Iris pigment epithelial cell (primary cell): ENCODE measurements at places on chromosomes 13 and 19.

DNA sequence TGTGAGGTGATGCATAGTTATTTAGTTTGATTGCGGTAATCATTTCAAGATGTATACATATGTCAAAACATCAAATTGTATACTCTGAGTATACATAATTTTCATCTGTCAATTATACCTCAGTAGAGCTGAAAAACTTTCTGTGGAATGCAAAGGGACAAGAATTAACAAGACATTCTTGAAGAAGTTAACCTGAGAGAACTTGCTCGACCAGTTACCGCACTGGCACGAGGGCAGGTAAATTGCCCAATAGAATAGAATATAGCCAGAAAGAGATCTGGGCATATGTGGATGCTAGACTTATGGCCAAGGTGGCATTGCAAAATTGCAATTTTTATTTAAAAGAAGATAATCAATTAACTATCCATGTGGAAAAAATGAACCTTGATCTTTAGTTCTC is 42.3 kb upstream of the GJB6 start:
- DNase-seq = no peak

DNA sequence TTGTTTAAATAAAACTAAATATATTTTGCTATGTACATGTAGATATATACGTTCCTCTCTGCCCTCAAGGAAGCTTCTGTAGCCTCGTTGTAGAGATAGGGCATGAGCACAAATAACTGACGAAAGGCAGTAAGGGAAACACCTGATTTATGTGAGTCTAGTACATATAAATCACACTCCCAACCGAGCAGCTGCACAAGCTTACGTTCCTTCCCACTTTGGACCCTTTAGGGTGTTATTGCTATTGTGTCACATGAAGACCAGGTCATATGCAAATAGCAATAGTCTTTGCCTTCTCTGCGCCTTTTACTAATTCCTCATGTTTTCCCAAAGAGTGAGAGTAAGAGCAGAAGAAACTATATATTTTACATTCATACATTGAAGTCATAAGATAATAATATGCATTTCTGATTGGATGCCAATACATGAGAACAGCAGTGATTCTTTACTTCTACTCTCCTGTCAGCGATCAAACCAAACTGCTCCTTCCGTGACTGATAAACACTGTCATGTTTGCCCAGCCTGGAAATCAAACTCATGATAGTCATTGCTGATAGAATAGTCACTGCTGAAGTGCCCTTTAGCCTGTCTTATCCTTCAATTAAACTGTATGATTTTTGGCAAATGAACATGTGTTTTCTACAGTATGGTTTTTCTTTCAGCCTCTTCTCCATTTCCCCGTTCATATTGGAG is 127.2 kb upstream of the MAB21L1 start:
- no peak for DNase-seq

- DNase-seq = no peak
Observed at GRCh38 chr13:114122591-114123211, 9.7 kb downstream of the RASA3 start.

DNA sequence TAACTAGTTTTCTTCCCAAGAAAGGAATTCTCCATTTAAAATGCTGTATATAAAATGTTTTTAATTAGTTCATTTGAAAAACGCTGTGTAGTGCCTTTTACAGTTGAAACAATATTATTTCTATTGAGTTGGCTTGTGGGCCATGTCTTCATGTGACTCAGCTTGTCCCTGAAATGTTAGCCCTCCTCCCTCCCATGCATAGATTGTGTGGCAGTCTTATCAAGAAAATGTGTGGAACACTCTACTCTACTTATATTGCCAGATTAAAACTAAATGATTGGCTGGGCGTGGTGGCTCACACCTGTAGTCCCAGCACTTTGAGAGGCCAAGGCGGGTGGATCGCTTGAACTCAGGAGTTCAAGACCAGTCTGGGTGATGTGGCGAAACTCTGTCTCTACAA is 33.4 kb downstream of the TFDP1 start:
- peak; percentile 12 for DNase-seq

- peak; percentile 64 for DNase-seq
Observed at GRCh38 chr19:13727798-13728197, 36.5 kb upstream of the MRI1 start.

DNA sequence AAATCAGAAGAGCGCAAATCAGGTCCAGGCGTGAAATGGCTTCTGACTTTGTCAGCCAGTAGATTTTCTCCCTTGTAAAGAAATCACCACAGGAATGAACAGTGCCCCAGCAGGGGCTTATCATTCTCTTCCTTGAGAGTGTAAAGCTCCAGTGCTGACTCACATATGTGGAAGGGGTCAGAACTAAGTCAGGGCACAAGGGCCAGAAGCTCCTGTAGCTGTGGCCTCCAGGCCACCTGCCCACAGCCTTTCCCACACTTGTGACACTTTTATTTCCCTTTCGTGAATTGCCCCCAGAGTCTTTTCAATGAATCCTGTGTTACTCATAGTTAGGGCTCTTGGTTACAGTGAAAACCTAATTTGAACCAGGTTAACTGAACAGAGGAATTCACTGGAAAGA is 99.6 kb downstream of the SUCLA2 start:
- DNase-seq = peak; percentile 67

GRCh38 chr13:71967990-71968389 is 101.0 kb upstream of the DACH1 start:
- DNase-seq = peak; percentile 17

DNA sequence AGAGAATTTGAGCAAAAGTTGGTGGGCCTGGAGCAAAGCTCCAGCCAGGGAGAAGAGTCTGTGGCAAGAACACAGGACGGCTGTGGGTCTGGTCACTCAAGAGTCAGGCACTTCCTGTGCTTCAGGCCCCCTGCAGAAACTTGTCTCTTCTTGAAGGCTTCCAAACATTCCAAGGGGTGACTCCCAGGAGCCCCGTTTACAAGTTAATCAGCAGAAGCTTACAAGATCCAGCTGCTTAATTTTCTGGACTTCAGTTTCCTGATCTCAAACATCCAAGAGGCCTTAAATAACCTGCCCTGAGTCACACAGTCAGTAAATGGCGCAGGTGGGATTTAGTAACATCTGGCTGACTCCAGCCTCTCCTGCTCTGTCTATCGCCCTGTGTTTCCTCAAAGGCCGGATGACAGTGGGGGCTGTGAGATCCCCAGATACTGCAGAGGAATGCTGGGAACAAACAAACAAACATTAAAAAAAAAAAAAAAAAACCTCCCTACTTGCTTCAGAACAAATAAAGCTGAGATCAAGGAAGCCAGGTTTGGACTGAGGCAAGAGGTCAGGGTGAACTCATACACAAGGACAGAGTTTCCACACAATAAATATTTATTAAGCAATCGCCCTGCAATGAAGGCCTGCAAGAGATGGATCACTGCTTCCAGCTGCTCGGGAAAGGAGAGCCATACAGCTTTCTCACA is 175.4 kb upstream of the RFC3 start:
- peak; percentile 92 for DNase-seq

GRCh38 chr13:85657942-85658341 is 141.3 kb downstream of the SLITRK6 start:
- no peak for DNase-seq
